ENCODE measurements at places on chromosomes 6 and 20. TPM values are rescaled to one million over a fixed set of nuclear protein-coding genes. Genes with fewer than 3 reads are reported as not detected.

Gene BPI
- total RNA-seq, result not detected

Gene PGC
- 0.26 TPM for total RNA-seq

Gene NFATC2
- 20.0 TPM for total RNA-seq

Gene ADGRB3
- total RNA-seq, result not detected

Gene TDRD6
- total RNA-seq, result not detected

Gene ABCF1
- total RNA-seq, result 65.8 TPM

Gene GPSM3
- 131 TPM for total RNA-seq

Gene OR12D3
- total RNA-seq, result not detected

Gene KCNB1
- total RNA-seq, result not detected

Gene PHACTR1
- total RNA-seq, result 69.7 TPM

Gene SCRT2
- not detected for total RNA-seq

Gene TFAP2A
- total RNA-seq, result 0.21 TPM

Gene NMBR
- not detected for total RNA-seq

Gene SEMG1
- not detected for total RNA-seq

Gene C20orf144
- 0.11 TPM for total RNA-seq
